IPS DF 6.9 (cell line): ENCODE measurements at places on chromosomes 4 and X.

- no peak for DNase-seq
Measured at GRCh38 chr4:140750470-140750869, 5.7 kb downstream of the TBC1D9 start.

- DNase-seq = no peak
Measured at GRCh38 chr4:152613841-152614721, 65.7 kb downstream of the TMEM154 start.

- no peak for DNase-seq
Measured at GRCh38 chrX:9019151-9019550, 14.8 kb downstream of the FAM9B start.

DNA sequence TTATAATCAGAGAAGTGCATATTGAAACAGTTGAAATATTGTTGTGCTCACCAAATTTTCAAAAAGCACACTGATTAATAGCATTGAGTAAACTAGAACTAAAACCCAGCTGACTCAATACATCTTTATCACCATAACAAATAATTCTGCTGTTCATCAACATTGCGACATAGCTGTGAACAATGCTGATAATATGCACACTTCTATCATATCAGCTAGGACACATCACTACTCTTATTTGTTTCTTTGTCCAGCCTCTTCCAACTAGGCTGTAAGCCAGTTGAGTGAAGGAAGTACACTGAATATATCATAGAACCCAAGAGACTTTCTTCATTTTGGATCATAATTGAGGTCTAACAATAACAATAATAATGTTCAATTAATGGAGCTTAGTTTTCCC is 349.7 kb downstream of the IQCM start:
- DNase-seq = no peak

DNA sequence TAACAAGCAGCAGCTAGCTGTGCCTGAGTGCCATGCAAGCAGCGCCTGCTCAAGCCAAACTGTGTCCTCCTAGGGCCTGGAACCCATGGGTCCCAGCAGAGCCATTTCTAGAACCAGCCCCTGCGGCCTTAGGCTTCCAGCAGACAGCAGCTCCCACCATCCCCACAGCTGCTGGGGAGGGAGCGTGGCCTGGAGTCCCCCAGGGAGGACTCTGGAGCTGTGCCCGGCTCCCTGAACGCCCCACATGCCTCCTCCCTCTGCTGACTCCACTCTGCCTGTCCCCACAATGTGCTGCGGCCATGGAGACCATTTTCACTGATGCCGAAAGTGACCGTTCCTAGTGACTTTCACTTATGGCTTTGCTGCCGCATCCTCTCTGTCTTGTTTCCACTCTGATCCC is 45.9 kb downstream of the GAK start:
- no peak for DNase-seq

DNA sequence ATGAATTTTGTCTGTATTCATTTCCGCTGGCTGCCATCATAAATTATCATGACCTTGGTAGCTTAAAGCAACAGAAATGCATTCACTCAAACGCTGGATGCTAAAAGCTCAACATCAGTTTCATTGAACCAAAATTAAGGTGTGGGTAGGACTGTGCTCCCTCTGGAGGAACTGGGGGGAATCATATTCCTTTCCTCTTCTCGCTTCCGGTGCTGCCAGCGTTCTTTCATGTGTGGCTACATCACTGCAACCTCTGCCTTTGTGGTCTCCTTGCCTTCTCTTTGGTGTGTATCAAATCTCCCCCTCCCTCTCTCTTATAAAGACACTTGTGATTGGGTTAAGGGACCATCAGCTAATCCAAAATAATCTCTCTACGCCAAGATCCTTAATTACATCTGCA is 39.5 kb downstream of the NEIL3 start:
- DNase-seq = no peak

DNA sequence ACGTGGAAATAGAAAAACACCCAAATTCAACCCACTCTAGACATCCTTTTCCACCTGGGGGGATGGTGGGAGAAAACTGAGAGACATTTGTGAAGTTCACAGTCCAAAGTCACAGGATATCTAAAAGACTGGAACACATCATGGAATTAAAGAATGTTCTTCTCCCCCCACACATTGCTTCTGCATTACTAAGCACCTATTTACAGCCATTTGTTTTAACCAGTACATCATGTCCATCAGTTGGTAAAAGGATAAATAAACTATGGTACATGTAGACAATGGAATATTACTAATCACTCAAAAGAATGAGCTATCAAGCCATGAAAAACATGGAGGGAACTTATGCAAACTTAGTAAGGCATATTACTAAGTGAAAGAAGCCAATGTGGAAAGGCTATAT is 185.5 kb upstream of the ANXA10 start:
- DNase-seq = no peak

- DNase-seq = no peak
Measured at GRCh38 chrX:154738011-154738738, 12.7 kb downstream of the GAB3 start.

DNA sequence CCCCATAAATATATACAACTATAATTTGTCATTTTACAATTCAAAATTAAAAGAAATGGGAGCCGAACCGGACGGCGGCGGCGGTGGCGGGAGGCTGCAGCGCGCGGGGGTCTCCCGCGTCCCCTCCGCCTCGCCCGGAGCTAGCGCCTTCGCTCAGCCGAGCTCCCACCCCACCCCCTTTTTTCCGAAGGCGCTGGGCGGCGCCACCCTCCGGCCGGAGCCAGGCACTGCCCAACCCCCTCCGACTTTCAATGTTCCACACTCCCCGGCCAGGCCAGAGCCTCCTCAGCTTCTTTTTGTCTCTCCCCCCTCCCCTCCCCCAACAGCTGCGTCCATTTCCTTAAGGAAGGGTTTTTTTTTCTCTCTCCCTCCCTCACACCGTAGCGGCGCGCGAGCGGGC is 214.1 kb upstream of the GEMIN8 start:
- peak; percentile 5 for DNase-seq

DNA sequence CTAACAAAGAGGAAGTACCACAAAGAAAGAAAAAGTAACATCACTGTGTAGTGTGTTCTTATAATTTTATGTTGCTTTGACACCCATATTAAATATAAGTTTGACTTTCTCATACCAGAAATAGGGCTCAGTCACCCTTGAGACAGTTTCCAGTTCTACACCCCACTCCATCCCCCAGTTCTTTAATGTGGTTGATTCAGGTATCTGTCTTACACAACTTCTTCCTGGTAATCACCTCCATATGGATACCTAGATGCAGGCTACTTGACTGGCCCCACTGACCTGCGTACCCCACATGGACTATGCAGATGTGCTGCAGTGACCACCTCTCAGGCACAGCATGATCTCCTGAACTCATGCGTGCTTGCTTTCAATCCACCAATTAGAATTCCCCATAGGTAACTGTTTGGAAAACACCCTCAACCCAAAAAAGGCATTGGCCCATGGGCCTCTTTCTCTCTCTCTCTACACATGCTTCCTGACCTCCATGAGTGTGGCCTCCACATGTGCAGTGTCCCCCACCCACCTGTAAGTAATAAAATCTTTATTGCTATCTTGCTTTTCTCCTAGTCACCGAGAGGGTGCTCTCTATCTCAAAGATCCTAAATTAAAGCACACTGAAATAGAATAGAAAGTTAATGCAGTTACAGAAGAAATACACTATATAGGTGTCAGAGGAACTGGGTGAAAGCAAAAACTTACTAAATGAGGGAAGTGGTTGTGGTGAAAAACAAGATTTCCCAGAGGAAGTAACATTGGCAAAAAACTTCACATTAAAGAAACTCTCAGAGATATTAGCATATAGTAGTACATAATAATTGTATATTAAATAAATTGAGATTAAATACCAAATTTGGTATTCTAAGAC is 98.4 kb downstream of the ZAR1 start:
- no peak for DNase-seq

DNA sequence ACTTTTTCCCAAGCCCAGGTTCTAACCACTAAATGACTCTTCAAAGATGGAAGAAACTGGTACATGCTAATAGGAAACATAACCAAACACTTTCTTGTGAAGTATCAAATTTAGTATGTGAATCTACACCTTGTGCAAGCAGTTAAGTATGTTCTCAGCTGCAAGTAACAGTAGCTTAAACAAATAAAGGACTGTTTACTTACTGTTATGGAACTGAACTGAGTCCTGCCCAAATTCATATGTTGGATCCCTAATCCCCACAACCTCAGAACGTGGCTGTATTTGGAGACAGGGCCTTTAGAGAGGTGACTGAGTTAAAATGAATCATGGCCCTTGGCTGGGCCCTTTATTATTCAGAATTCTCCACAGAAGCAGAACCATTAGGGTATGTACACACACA is 178.7 kb downstream of the KDR start:
- no peak for DNase-seq

DNA sequence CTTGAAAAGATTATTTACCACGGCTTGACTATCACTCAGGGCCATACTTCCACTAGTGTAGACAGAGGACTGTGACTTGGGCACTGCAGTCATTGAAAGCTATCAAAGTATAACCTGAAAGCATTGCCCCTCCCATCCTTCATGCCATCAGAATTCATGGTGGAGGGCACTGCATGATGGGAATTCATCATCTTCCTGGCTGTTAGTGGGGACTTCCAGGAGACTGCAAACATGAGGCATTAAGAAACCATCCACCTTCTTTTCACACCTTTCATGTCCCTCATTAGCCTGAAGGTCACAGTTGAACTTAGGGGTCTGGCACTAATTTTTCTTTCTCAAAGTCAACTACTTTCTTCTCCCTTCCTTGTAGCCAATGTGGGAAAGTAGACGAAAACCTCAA is 25.8 kb downstream of the VSIG4 start:
- no peak for DNase-seq

DNA sequence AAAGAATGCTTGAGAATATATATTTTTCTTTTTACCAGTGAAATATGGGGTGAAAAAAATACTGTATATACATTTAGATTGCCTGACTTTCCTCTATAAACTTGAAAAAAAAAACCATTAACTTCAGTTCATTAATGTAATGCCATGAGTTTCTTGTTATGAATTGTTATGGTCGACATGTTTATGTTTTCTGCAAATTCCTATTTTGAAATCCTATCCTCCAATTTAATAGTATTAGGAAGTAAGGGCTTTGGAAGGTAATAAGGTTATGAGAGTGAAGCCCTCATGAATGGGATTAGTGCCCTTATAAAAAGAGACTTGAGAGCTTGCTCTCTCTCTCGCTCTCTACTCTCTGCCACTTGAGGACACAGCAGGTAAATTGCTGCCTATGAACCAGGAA is 211.4 kb downstream of the LDB2 start:
- DNase-seq = no peak

DNA sequence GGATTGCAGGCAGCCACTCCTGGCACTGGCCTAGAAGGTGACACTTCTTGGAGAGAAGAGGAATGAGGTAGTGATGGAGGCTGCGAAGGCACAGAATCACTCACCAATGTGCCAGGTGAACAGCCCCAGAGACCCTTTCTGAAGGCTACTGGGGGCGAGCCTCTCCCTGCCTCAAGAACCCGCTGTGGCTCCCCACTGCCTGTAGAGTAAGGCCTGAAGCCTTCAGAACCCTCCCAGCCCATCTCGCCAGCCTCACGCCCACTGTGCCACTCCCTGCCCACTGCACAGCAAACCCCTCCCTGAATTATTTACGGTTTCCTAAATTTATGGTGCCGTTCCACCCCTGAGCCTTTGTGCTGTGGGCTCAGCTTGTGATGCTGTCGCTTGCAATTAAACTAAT is 24.2 kb upstream of the SORCS2 start:
- no peak for DNase-seq

DNA sequence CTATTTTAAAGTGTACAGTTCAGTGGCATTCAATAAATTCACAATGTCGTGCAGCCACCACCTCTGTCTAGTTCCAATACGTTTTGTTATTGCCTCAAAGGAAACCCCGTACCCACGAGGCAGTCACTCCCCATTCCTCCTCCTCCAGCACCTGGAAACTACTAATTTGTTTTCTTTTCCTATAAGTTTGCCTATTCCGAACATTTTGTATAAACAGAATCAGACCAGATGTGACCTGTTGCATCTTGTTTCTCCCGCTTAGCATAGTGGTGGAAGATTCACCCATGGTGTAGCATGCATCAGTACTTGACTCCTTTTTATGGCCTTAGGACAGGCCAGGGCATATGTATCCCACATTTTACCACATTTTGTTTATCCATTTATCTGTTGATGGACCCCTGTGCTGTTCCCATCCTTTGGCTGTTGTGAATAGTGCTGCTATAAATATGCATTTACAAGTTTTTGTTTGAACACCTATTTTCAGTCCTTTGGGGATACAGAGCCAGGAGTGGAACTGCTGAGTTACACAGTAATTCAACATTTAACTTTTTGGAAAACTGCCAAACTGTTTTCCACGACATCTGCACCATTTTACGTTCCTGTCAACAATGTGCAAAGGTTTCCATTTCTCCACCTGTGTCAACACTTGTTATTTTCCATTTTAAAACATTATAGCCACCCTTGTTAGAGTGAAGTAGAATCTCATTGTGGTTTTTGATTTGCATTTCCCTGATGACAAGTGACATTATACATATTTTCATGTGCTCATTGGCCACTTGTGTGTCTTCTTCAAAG is 57.8 kb upstream of the STX18 start:
- DNase-seq = no peak

GRCh38 chr4:140152013-140152703 is 1.8 kb downstream of the MAML3 start:
- no peak for DNase-seq

DNA sequence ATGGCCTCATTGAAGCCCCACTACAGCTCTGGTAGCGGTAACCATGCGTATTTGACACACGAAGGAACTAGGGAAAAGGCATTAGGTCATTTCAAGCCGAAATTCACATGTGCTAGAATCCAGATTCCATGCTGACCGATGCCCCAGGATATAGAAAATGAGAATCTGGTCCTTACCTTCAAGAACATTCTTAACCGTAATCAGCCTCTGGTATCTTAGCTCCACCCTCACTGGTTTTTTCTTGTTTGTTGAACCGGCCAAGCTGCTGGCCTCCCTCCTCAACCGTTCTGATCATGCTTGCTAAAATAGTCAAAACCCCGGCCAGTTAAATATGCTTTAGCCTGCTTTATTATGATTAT is 876 bp downstream of the HPRT1 start:
- no peak for DNase-seq

- DNase-seq = no peak
Measured at GRCh38 chrX:146907391-146908240, 93.1 kb upstream of the CXorf51A start.

GRCh38 chrX:153372949-153373348 is 28.2 kb downstream of the PNMA6E start:
- no peak for DNase-seq

DNA sequence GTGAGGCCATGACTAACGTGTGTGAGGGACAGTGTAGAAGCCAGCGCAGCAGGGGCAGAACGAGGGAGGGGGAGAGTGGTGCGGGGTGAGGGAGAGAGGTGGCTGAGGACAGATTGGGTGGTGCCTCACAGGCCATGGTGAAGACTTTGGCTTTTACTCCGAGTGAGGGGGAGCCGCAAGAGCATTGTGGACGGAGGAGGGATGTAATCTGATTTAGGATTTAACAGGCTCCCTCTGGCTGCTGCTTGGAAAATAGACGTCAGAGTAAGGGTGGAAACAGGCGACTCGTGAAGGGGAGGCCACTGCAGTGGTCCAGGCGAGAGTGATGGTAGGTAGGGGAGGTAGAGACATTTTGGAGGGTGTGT is 13.0 kb downstream of the PPP1R3F start:
- DNase-seq = no peak

GRCh38 chr4:20520901-20521300 is 179.4 kb upstream of the PACRGL start:
- DNase-seq = no peak
